Stimulated activated naive B cell treated with anti-CD40 and anti-IgM and Interleukin-4, amounts not matched to agents 10 μg/mL and 1 μg/mL and 100 μg/mL, for 72 hours (primary cell): ENCODE measurements at places on chromosomes 3 and 15.

- no peak overlapping the region for H3K27ac ChIP-seq
- no peak for DNase-seq
- no peaks in the 10 kb centered on the region for H3K27me3 ChIP-seq
- H3K4me3 ChIP-seq: no peak overlapping the region
- no peaks in the 10 kb centered on the region for H3K36me3 ChIP-seq
- H3K4me1 ChIP-seq: no peaks in the 10 kb centered on the region
Observed at GRCh38 chr15:35834216-35834830, 288.4 kb upstream of the DPH6 start.

- no peak overlapping the region for H3K27ac ChIP-seq
- H3K27me3 ChIP-seq: no peaks in the 10 kb centered on the region
- no peak for DNase-seq
- no peak overlapping the region for H3K4me3 ChIP-seq
- no peaks in the 10 kb centered on the region for H3K4me1 ChIP-seq
Observed at GRCh38 chr3:141870091-141870687, 6.3 kb upstream of the ATP1B3 start.

DNA sequence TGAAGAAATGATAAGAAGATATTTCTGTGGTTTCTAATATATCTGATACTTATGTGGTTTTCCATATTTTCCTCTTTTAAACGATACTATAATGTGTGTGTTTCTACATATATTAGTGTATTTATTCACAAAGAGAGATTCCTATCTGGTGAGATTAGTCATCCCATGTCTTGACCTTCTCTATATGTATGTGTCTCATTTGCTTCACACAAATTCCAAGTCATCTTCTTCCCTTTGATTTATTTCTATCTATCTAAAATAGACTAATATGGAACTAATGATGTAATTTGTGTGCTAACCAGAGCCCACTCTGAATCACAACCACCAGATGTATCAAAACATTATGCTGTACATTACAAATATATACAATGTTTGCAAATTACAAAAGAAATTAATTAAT, 154.7 kb upstream of the KCNMB2 start:
- H3K27me3 ChIP-seq: no peaks in the 10 kb centered on the region
- H3K27ac ChIP-seq: no peak overlapping the region
- H3K4me3 ChIP-seq: no peak overlapping the region
- no peaks in the 10 kb centered on the region for H3K4me1 ChIP-seq
- H3K36me3 ChIP-seq: no peaks in the 10 kb centered on the region
- DNase-seq: no peak

DNA sequence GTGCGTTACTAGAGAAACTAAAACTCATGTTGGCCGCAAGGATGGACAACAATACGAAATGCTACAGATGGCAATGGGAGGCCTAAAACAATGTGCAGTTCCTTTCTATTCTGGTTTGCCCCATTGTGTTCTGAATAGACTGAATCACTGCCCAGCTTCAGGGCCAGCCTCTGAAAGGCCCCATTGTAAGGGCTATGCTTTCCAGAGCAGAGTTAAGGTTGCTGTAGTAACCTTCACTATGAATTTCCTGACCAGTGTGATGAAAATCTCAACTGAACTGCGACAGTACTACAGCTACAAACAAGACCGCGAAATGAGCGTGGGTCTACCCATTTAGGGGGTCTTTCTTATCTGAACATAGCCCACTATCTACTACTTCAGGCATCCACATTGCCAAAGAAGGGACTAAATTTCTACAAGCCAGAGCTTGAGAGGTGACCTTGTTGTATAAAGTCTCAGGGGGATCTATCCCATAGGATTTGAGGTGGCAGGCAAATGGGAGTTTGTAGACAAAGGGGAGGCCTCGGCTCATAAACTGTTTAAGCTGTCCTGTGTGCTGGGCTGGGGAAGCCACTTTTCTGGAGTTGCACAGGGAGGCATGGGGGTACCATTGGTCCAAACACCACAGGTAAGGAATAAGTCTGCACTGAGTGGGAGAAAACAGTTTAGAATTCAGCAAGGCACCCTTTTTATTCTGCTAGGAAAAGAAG, 80.1 kb downstream of the MYO1E start:
- H3K27me3 ChIP-seq: no peaks in the 10 kb centered on the region
- no peak for DNase-seq
- H3K27ac ChIP-seq: peak overlapping the region; percentile 25
- H3K4me3 ChIP-seq: peak overlapping the region; percentile 32
- peaks cover 49% of the 10 kb centered on the region for H3K36me3 ChIP-seq

- no peaks in the 10 kb centered on the region for H3K27me3 ChIP-seq
- no peaks in the 10 kb centered on the region for H3K4me1 ChIP-seq
- no peak overlapping the region for H3K4me3 ChIP-seq
- DNase-seq: no peak
Observed at GRCh38 chr15:26294059-26294689, 431.0 kb upstream of the ATP10A start.

GRCh38 chr3:40120806-40121205, 188.7 kb upstream of the EIF1B start:
- no peaks in the 10 kb centered on the region for H3K27me3 ChIP-seq
- H3K4me1 ChIP-seq: no peaks in the 10 kb centered on the region
- no peak overlapping the region for H3K27ac ChIP-seq
- no peak overlapping the region for H3K4me3 ChIP-seq
- no peaks in the 10 kb centered on the region for H3K36me3 ChIP-seq

DNA sequence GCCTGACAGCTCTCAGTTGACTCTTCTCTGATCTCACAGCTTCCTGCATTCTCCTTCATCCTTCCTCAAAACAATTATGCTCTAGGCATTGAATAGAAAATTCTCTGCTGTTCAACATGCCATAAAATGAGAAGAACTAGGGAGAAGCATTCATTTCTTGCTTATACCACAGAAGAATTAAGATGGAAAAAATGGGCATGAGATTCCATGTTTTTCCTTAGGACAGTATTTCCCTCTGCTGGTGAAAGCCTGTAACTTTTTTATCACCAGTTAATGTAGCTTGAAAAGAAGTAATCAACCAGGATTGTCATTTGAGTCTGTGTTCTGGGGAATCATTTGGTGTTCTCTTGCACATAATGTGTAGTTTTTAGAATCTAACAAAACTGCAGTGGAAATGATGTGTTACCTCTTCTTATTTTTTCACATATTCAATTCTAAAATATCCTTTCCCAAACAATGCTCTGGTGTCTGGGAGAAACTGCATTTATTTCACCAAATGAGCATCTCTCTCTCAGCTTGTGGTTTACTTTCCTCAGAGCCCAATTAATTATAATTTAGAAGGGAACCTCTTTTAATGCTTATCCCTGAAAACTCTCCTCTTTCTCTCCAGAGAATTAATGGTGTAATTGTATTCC, 92.8 kb upstream of the DCBLD2 start:
- H3K27me3 ChIP-seq: no peaks in the 10 kb centered on the region
- H3K36me3 ChIP-seq: no peaks in the 10 kb centered on the region
- H3K27ac ChIP-seq: no peak overlapping the region

- peaks cover 5% of the 10 kb centered on the region for H3K27me3 ChIP-seq
- H3K4me1 ChIP-seq: peaks cover 4% of the 10 kb centered on the region
- DNase-seq: no peak
- no peak overlapping the region for H3K4me3 ChIP-seq
- H3K27ac ChIP-seq: no peak overlapping the region
Observed at GRCh38 chr15:97941572-97941971, 18.9 kb upstream of the ARRDC4 start.

DNA sequence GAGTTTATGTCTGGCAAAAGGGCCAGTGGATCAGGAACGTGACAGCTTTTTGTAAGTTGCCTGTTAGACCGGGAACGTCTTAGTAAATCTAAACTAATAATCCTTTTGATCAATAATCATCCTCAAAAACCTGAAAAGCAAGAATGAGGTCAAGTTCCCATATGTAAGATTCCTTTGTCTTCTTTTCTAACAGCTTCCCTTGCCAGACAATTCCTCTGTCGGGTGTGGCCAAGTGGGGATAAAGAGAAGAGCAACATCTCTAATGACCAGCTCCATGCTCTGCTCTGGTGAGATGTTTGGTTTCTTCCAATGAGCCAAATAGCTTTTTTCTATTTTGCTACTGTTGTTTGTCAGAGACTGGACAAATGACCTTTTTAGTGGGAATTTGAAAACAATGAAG, 19.8 kb downstream of the FANCD2OS start:
- DNase-seq: no peak
- no peaks in the 10 kb centered on the region for H3K27me3 ChIP-seq
- H3K4me3 ChIP-seq: no peak overlapping the region

DNA sequence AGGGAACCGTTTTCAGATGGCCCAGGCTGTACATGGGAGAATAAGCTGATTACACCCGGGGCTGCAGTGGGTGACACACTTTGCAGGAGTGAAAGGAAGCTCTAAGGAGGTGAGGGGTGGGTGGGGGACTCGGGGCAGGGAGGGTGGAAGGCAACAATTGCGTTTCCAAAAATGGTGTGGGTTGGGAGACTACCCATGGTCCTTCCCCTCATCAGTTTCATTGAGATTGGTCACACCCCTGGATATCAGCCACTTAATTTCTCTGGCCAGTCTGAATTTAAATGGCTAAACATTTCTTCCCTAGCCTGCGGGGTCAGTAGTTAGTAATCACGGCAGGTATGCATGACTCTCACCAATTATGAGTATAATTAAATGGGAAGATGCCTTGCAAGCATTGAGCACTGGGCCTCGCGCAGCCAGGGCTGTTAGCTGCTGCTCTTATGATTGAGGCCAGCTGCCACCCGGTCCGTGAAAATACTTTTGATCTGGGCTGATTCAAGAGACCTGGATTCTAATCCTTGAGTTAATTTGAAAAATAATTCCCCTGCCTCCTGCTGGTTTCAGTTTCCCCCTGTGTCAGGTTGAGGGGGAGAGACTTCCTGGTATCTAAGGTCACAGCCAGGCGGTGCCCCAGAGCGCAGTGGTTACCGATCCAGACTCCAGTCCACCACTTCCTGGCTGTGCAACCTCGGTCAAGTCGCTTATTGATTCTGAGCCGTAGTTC, 23.3 kb downstream of the SLC6A6 start:
- DNase-seq: peak; percentile 39
- peak overlapping the region; percentile 43 for H3K4me3 ChIP-seq
- H3K27ac ChIP-seq: peak overlapping the region; percentile 89
- H3K27me3 ChIP-seq: no peaks in the 10 kb centered on the region

- no peak overlapping the region for H3K4me3 ChIP-seq
- DNase-seq: no peak
- H3K4me1 ChIP-seq: no peaks in the 10 kb centered on the region
- H3K27ac ChIP-seq: no peak overlapping the region
Observed at GRCh38 chr3:87076946-87077345, 86.0 kb upstream of the VGLL3 start.

GRCh38 chr3:62415312-62415801, 42.0 kb upstream of the FEZF2 start:
- H3K27me3 ChIP-seq: peaks cover 4% of the 10 kb centered on the region
- no peak overlapping the region for H3K4me3 ChIP-seq
- H3K27ac ChIP-seq: no peak overlapping the region
- no peak for DNase-seq
- no peaks in the 10 kb centered on the region for H3K36me3 ChIP-seq
- H3K4me1 ChIP-seq: no peaks in the 10 kb centered on the region

DNA sequence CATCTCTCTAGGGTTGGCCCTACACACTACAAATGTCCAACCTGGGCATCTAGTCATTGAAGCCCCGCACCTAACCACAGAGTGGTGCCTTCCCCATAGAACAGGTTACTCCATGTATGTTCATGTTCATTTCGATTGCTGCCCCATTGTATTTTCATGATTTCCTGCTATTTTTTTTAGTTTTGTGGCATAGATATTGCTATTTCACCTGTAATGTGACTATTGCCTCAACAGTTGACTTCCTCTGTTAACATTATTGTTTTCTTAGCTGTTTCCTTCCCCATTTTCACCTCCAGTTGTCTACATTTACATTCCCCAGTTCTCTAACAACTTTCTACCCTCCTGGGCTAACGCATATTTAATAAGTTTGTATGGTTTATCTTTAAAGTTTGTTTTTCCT, 137.7 kb upstream of the RBMS3 start:
- H3K27ac ChIP-seq: no peak overlapping the region
- no peak for DNase-seq
- no peaks in the 10 kb centered on the region for H3K36me3 ChIP-seq
- H3K27me3 ChIP-seq: no peaks in the 10 kb centered on the region

DNA sequence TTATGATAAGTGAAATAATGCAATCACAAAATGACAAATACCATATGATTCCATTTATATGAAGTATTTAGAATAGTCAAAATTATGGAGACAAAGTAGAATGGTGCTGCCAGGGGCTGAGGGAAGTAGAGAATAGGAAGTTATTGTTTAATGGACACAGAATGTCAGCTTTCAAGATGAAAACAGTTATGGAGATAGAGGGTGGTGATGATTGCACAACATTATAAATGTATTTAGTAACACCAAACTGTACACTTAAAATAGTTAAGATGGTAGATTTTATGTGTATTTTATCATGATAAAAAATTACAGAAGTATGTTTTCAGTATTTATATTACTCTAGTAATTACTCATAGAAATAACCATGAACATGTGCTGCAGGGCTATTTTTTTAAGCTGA, 100.8 kb upstream of the AZI2 start:
- no peak overlapping the region for H3K4me3 ChIP-seq
- H3K27me3 ChIP-seq: no peaks in the 10 kb centered on the region
- no peak overlapping the region for H3K27ac ChIP-seq
- no peaks in the 10 kb centered on the region for H3K36me3 ChIP-seq
- no peak for DNase-seq

GRCh38 chr15:34582461-34583371, 735 bp downstream of the GOLGA8B start:
- peak; percentile 23 for DNase-seq
- peaks cover 9% of the 10 kb centered on the region for H3K27me3 ChIP-seq
- H3K27ac ChIP-seq: peak overlapping the region; percentile 85
- H3K4me3 ChIP-seq: peak overlapping the region; percentile 98
- peaks cover 59% of the 10 kb centered on the region for H3K4me1 ChIP-seq

DNA sequence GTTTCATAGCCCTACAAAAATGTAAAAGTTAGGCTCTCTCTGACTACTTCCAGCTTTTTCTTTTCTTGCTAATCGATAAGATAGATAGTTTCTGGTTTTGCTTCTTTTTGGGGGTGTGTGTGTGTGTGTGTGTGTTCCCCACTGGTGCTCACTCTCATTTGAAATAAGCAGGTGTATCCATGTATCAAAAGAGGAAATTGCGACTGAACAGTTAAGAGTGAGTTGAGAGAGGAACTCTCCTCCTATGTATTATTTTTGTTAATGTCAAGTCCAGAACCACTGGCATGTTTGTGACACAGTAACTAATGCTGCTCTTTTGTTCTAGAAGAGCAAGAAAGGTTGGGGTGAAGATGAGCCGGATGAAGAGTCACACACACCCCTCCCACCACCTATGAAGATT, 96.7 kb upstream of the UMPS start:
- H3K27me3 ChIP-seq: peaks cover 1% of the 10 kb centered on the region
- no peak overlapping the region for H3K27ac ChIP-seq
- no peaks in the 10 kb centered on the region for H3K36me3 ChIP-seq
- peaks cover 78% of the 10 kb centered on the region for H3K4me1 ChIP-seq

DNA sequence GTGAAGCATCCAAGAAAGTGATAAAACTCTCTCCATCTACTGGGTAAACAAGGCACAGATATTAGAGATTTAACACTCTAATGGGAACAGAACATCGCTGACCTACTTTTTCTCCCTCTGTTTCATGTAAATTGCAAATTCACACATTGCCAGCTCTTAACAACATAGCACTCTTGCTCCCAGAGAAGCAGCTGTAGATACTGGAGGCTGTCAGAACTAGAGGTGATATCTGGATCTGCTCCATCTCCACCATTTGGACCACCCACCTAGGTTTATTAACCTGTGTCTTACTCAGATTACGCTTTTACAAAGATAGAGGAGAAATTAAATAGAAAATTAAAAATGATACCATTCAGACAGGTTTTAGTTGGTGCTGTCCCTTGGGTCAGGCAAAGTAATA, 289.1 kb upstream of the CRBN start:
- H3K36me3 ChIP-seq: no peaks in the 10 kb centered on the region
- no peak overlapping the region for H3K27ac ChIP-seq
- H3K4me1 ChIP-seq: no peaks in the 10 kb centered on the region
